Right hindlimb (tissue), 1 donor: ENCODE measurements at places on chromosomes 6 and 20.

GRCh38 chr20:18144541-18145099, 7.0 kb downstream of the KAT14 start:
- no peak for DNase-seq

DNA sequence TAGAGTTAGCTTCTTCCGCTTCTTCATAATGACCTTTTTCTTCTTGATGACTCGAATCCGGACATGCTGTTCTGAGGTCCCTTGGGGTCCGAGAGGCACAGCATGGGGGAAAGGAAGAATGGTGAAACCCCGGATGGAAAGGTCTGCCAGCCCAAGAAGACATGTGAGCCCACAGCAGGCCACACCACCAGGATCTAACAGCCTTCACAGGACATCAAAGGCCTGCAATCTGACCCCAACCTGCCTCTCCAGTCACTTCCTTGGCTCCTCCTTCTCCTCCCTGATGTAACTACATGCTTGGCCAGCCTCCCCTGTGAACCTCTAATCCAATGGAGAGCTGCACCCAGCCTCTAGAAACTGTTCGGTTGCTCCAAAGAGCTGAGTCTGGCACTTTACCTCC, 1.6 kb downstream of the CPXM1 start:
- DNase-seq = peak; percentile 20

DNA sequence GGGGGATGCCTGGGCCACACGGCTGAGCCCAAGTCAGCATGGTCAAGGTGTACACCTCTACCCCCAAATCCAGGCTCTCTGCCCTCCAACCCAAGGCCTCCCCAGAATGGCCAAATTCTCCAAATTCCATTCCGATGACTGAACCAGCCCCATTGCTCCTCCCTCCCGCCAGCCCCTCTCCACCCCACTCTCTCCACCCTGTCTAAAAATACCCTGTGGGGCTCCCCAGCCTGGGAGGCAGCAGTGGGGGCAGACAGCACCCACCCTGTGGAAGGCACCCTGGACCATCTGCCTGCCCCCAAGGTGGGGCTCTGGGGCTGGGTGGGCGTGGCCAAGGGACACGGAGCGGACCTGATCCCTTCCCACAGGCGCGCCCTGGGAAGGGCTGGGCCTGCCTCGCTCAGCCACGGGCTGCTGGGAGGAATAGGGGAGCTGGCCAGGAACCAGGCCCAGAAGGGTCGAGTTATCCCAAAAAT, 11.4 kb downstream of the TEAD3 start:
- DNase-seq = no peak

- DNase-seq = peak; percentile 57
These were observed 1.5 kb upstream of the MDFI start for GRCh38 chr6:41636833-41637193.

DNA sequence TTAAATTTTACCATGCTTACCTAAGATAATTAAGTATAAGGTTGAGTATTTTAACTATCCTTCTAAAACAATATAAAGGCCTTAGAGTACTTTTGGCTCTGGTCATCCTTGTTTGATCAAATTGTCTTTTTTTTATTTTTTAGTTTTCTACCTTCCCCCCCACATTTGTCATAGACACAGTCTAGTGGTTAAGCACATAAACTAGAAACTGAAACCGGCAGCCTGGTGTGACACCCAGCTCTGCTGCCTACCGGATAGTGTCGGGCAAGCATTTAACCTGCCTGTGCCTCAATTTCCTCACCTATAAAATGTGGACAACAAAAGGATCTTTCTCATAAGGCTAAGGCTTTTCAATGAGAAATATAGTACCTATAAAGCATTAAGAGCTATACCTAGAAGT, 21.6 kb upstream of the TULP4 start:
- DNase-seq = no peak

GRCh38 chr6:118869894-118870589, 23.9 kb upstream of the ASF1A start:
- DNase-seq = no peak

GRCh38 chr6:105251689-105252088, 71.9 kb upstream of the POPDC3 start:
- no peak for DNase-seq

DNA sequence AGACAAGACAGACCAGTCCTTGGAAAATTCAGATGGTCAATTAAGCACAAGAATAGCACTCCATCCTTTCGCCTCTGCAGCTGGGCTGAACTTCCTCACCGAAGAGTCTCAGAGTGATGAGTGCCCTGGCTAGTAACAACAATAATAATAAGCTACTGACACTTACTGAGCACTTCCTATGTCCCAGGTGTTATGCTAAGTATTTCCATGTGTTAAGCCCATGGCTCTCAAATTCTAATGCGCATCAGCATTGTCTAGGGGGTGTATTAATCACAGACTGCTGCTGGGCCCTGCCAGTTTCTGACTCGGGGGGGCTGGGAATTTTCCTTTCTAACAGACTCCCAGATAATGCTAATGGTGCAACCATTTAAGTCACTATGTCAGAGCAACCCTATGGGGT, 118.2 kb upstream of the LRFN2 start:
- DNase-seq = no peak

DNA sequence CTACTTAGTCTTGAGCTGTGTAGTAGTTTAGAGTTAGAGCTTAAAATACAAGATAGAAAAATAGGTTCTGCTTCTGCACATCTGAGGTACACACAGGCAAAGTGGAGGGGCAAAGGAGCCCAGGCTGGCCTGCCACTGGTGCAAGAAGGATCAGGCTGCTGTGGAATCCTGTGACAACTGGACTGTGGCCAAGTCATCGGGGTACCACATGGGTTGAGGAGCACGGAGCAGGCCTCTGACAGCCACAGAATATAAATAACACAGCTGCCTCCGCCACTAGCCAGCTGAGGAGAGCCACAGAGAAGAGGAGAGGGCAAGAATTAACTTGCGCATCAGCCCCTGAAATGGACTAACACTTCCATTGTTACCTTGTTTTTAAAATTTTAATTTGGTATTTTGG, 206.0 kb upstream of the MARCKS start:
- DNase-seq = peak; percentile 69

DNA sequence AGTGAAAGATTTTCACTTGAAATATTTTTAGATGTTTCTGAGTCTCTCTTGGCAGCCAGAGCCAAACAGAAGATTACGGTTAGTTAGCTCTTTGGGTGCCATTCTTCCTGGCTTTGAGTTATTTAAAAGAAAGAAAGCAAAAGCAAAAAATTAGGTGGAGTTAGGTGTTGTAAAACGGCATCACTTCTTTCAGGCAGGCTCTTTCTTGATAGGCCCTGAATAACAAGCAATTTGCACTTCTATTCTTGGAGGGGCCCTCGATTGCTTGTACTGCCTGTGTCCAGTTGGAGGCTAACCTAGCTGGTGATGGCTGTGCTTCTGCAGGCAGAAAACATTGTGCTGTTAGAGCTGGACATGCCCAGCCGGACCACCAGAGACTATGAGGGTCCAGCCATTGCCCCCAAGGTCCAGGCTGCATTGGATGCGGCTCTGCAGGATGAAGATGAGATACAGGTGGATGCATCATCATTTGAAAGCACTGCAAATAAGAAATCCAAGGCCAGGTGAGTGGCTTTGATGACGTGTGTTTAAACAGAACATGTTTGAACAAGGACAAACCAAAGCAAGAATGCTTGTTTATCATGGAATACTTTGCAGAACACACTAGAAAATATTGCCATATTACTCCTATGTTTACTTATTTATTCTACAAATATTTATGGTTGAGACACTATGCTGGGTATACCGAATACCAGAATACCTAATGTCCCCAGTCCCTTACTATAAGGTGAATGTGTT, 28.1 kb upstream of the ASXL1 start:
- DNase-seq = no peak

DNA sequence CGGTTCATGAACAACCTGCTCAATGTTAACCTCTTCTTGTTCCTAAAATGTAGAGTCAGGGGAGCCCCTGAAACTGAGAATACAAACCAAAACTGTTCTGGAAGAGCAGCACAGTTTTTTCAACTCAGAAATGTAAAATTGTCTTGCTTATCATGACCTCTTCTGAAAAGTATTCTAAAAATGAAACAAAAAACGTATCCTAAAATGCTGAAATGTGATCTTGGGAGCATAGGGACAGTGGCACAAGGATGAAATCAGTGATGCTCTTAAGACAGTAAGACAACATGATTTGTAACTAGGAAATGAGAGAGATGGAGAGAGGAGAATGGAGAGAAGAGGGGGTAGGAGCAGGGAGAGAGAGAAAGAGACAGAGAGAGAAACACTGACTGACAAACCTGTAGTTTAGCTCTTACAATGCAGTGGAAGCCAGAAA, 27.5 kb downstream of the NCOA7 start:
- DNase-seq = no peak

GRCh38 chr6:38051819-38052434, 232.4 kb downstream of the ZFAND3 start:
- no peak for DNase-seq

GRCh38 chr6:31697555-31697954, 5.6 kb downstream of the ABHD16A start:
- no peak for DNase-seq

DNA sequence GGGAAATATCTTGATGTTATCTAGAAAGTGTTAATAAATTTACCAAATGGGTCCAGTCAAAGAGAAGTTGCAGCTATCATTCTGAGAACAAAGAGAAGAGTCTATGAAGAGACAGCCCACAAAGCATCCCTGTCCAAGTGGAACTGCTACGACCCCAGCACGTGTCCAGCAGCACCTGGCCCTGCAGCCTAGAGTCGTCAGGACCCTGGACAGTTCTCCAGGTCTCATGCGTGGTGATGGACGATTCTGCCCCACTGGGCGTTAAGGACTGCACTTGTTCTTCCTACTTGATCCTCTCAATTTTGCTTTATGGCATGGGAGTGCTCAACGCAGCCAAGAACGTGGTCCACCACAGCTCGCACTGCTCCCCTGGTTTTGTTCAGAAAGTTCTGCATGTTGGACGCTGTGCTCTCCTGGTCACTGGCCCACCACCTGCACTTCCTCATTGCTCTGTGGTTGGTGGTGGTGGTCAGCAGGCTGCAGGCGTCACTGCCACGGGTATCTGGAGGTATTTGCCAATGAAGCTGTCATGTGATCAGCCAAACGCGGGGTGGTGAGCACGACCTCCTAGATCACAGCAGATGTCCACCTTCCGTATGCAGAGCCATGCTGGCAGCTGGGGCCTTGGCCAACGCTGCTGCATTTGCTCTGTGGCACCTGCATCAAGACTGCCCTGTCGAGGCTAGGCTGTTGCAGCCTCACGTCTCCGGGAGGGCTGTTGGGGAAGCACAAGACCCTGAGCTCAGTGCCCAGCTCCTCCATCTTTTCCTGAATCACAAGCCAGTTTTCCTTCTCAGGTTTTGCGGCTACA, 356.4 kb downstream of the CDH4 start:
- no peak for DNase-seq

DNA sequence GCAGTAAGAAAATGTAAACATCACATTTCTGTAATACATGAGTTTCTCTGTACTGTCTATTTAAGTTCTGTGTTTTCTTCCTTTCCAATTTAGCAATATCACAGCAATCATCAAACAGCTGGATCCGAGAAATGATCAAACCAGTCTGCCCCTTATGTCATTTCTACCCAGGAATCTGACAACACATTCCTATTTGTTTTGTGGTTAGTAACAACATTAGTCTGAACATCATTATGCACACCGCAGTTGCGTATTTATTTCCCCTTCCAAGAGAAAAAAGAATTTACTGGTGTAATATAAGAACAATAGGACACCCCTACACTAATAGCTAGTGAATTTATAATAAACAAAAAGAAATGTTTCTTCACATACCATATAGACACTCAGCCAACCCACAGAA, 179.5 kb downstream of the BTBD9 start:
- no peak for DNase-seq

DNA sequence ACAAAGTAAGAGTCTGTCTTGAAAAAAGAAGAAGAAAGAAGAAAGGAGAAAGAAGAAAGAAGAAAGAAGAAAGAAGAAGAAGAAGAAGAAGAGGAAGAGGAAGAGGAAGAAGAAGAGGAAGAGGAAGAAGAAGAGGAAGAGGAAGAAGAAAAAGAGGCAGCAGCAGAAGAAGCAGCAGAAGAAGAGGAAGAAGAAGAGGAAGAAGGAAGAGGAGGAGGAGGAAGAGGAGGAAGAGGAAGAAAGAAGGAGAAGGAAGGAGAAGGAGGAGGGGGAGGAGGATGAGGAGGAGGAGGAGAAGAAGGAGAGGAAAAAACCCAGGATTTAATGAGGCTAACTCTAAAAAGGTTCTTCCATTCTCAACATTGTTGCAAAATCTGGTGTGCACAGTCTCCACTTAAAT, 95.4 kb upstream of the PDE10A start:
- no peak for DNase-seq

DNA sequence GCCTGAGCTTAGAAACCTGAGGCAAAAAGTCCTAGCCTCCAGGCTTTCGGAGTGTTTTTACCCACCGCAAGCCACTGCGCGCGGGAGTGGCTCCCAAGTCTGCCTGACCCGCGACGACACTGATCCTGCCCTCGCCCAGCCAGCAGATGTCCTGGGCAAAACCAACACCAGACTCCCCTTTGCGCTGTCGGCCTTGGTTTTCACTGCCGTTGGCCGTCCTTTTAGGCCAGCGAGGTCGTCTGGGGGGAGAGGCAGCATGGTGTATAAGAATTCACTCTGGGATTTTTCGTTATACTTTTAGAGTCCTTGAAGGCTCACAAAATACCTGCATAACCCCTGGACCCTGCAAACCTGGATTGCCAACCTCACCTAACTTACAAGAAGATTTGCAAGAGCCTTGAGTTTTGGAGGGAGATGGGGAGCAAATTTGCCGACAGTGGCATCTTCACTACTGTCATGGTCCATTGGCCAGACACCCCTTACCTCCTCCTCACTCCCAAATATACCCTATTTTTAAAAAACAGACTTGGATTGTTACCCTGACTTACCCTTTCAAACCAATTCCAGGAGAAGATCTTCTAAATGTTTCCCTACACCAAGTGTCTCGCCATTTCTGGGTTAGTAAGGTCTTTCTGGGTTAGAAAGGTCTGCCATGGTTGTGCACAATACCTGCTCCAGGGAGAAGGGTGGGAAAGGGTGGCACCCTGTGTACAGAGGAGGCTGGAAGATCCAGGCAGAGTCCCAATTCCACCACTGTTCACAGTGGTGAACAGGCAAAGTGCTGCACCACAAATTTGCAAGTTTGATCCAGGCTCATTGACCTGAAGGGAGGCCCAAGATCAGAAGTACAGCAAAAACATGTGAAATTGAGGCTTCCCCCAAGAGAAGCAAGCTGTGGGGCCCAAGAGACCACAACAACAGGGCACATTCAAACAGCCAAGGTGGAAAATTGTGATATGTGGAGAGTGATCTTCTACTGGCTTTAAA, 4.4 kb downstream of the FOXA2 start:
- no peak for DNase-seq

DNA sequence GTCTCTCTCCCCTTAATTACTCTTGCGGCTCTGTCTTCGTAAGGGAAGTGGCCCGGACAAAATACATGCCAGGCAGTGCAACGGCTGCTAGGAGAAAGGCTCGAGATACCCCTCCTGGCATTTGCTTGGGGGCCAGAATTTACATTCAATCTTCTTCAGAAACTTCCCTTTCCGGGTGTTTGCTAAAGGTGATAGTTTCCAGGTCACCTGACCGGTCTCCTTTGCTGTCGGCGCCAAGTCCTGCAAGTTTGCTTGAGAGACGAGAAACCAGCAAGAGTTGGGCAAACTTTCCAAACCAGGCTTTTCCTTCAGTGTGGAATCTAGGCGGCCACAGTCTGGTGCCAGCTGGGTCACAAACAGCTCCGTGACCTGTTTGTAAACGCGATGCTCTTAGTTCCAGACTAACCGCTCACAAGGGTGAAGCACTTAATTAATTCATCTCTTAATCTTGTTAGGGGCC, 563 bp upstream of the SRSF3 start:
- DNase-seq = no peak
